ENCODE measurements at places on chromosomes 6 and 20.

DNA sequence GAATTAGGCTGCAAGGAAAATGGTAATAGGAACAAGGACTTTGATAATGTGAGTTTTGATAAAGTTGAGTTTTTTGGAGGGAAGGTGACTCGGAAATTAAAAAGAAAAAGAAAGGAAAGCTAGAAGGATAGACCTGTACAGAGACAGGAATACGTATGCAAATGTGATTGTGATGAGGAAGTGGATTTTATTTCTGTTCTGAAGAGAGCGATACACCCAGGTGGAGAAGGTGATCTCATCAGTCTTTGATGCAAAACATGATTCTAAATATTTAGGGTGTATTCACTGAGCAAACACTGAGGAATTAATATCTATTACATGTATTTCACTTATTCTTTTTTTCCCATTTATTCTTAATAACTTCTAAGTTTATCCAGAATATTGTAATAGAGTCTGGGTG lies 9.2 kb upstream of the PLEKHG1 start:
- no peak for DNase-seq

GRCh38 chr6:37558646-37559045 lies 59.0 kb upstream of the CCDC167 start:
- DNase-seq = no peak

DNA sequence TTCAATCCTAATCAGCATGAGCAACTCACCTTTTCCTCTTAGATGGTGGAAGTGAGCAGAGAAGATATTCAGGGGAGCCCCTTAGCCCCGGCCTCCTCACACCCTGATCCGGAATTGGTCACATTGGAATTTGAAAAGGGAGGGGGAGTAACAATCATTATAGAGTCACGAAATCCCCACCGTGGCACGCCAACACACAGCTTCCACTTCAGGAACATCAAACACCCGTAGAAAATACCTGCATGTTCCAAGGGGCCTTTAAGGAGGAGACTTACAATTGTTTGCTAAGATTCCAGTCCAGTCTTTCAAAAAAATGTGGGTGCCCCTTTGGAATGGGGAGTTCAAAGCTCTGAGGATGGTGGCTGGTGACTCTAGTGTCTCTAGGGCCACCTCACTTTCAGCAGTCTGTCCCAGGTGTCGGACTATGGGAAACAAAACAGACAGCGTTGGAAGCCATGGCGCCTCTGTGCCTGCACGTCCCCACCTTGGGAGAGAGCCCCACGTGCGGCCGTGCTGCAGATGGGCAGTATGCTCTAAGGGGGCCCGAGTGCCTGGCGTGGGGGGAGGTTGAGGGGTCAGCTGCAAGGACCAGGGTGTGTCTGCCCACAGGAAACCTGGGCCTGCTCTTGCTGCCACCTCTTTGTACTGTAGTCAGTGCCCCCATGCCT lies 2.4 kb downstream of the CD93 start:
- no peak for DNase-seq

DNA sequence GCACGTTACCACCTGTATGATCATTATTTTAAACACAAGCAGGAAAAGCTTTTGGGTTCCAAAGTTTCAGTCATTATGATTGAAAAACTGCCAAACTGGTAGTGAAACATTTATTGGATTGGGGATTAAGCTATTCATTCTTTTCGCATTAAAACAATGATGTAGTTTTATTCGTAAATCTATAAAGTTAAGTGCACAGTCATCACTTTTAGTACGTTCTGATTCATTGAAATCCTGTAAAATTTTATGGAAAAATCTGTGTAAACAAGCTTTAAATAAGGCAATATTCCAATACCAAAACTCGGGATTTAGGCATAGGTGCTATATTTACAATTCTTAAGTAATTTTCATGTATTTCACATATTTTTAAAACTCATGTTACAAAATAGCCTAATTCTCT lies 379.9 kb downstream of the PLCB1 start:
- DNase-seq = no peak

- peak; percentile 26 for DNase-seq
Observed at GRCh38 chr20:3163099-3164042, 3.7 kb upstream of the FASTKD5 start.

GRCh38 chr6:45419571-45420082 lies 41.9 kb upstream of the SUPT3H start:
- peak; percentile 83 for DNase-seq

GRCh38 chr20:5353624-5354496 lies 37.1 kb upstream of the PROKR2 start:
- DNase-seq = no peak

DNA sequence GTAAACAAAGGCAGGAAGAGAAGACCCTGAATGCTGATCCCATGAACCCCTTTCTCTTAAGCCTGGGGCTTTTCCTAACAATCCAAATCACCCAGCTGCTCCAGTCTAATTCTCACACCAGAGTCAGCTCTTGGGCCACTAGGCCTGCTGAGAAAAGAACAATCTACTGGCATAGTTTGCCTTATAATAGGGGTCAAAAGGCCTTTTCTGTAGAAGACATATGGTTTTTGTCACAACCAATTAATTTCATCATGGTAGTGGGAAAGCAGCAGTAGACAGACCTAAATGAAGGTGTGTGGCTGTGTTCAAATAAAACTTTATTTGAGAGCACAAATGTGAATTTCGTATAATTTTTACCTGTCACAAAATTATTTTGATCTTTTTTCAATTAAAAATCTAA lies 994.7 kb upstream of the EPHA7 start:
- no peak for DNase-seq

DNA sequence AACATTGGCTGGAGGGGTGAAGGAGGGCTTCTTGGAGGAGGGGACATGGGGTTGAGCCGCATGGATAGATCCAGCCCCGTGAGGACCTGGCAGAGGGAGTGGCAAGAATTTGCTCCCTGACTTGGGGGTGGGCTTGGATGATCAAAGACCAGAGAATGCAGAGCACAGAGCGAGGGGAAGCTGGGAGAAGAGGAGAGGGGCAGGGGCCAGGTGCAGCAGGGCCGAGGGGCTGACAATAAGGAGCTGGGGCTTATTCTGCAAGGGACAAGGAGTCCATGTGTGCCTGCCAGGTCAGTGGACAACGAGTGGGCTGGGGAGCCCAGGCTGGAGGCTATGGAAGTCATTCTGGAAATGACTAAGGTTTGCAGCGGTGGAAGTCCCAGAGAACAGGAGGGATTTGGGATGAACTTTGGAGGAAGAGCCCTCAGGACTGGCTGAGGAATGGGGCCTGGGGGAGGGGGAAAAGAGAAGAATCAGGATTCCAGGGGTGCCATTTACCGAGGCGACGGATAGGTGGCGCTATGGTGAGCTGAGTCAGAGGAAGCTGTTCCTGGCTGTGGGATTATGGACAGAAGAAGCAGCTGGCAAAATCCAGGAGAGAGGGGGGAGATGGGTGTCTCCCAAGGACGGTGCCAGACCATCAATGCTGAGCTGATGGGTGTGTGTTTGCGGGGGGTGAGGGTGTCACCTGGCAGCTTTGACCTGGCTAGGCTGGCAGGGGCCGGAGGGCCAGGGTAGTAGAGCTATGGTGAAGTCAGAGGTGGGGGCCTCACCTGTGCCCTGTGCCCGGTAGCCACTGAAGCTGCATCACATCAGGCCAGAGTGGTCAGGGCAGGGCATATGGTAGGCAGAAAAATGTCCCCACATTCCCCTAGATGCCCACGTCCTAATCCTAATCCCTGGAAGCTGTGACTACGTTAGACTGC lies 7.8 kb downstream of the KCNG1 start:
- DNase-seq = peak; percentile 86

DNA sequence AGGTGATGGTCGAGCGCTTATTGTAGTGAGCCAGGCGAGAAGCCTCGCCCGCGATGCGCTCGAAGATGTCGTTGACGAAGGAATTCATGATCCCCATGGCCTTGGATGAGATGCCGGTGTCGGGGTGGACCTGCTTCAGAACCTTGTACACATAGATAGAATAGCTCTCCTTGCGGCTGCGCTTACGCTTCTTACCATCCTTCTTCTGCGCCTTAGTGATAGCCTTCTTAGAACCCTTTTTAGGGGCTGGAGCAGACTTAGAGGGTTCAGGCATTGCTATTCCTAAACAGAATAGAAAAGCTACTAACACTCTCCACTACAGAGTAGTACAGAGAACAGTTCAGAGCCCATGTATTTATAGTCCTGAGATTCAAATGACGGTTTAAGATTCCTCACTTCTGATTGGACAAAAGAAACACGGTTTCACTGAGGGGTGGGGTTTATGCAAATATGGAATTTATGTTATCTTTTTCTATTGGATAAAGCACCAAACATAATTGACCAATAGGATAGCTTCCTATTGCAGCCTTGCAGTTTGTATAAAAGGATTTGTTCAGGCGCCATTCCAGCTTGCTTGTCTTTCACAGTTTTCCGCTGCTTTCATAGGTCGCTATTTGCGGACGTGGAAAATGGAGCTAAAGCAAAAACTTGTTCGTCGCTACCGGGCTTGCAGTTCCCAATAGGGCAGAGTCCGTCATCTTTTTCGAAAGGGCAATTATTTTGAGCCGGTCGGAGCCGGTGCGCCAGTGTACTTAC lies 43.7 kb upstream of the HFE start:
- DNase-seq = no peak
